ENCODE measurements at places on chromosomes 11 and 22. TPM values are rescaled to one million over a fixed set of nuclear protein-coding genes. Genes with fewer than 3 reads are reported as not detected.

- H3K4me1 ChIP-seq, result no peaks in the 10 kb centered on the region
- no peak overlapping the region for H3K27ac ChIP-seq
- no peak overlapping the region for H3K4me3 ChIP-seq
- peaks cover 2% of the 10 kb centered on the region for H3K27me3 ChIP-seq
- DNase-seq, result no peak
These were observed 756.8 kb downstream of the NTM start for GRCh38 chr11:132126973-132127899.

DNA sequence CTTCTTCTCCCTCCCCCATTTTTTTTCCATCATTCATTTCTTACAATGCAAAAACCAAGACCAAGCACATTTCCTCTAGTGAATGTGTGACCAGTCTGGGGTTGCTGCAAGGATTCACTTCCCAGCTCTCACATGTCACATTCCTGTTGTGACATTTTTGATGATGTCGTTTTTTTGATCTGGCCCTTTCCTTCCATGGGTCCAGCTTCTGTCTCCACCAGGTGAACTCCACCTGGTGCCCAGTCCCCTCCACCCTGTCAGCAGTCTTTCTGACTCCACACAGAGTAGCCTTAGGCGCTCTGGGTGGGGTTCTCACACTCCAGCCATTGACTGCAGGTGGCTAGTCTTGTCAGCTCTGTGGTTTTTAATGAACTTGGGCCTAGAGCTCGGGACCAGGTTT is 15.6 kb downstream of the PANX1 start:
- H3K27ac ChIP-seq, result no peak overlapping the region
- no peaks in the 10 kb centered on the region for H3K36me3 ChIP-seq
- no peaks in the 10 kb centered on the region for H3K27me3 ChIP-seq
- H3K4me3 ChIP-seq, result no peak overlapping the region

GRCh38 chr11:32080361-32080980 is 10.4 kb upstream of the RCN1 start:
- no peaks in the 10 kb centered on the region for H3K36me3 ChIP-seq
- no peak overlapping the region for H3K4me3 ChIP-seq
- H3K27ac ChIP-seq, result no peak overlapping the region
- no peak for DNase-seq
- no peaks in the 10 kb centered on the region for H3K4me1 ChIP-seq

- no peak for DNase-seq
- no peaks in the 10 kb centered on the region for H3K36me3 ChIP-seq
- H3K4me3 ChIP-seq, result no peak overlapping the region
- H3K27ac ChIP-seq, result no peak overlapping the region
- H3K4me1 ChIP-seq, result peaks cover 11% of the 10 kb centered on the region
These were observed 32.2 kb downstream of the C22orf31 start for GRCh38 chr22:29029202-29030000.

- DNase-seq, result no peak
- no peak overlapping the region for H3K4me3 ChIP-seq
These were observed 1130.3 kb upstream of the CNTN5 start for GRCh38 chr11:97890466-97890865.

GRCh38 chr22:40329466-40329865 is 16.8 kb upstream of the ADSL start:
- no peak overlapping the region for H3K27ac ChIP-seq
- H3K4me1 ChIP-seq, result peaks cover 95% of the 10 kb centered on the region
- no peak for DNase-seq

The SLC25A18 gene
- total RNA-seq, result not detected

The FLRT1 gene
- 0.25 TPM for total RNA-seq

The SPDYC gene
- total RNA-seq, result not detected

The TSGA10IP gene
- not detected for total RNA-seq

Data from activated CD4-positive, alpha-beta T cell treated with anti-CD3 and anti-CD28 coated beads for 36 hours (primary cell).